ENCODE measurements at places on chromosomes 4 and X. TPM values are rescaled to one million over a fixed set of nuclear protein-coding genes. Genes with fewer than 3 reads are reported as not detected.

The ZBED1 gene
- 39.5 TPM for total RNA-seq

The FREM3 gene
- total RNA-seq = not detected

The TDO2 gene
- not detected for total RNA-seq

The ETDB gene
- total RNA-seq = not detected

The PFKFB1 gene
- total RNA-seq = 0.79 TPM

The ADAM29 gene
- total RNA-seq = not detected

The SSX2 gene
- not detected for total RNA-seq

The KLB gene
- 1.9 TPM for total RNA-seq

- DNase-seq = no peak
- no peak overlapping the region for H3K27ac ChIP-seq
- H3K27me3 ChIP-seq = no peaks in the 10 kb centered on the region
- no peak overlapping the region for H3K4me3 ChIP-seq
- peaks cover 3% of the 10 kb centered on the region for H3K36me3 ChIP-seq
- no peaks in the 10 kb centered on the region for H3K4me1 ChIP-seq
Observed at GRCh38 chrX:124042042-124042441, 80.5 kb downstream of the STAG2 start.

- H3K4me1 ChIP-seq = no peaks in the 10 kb centered on the region
- no peak for DNase-seq
- no peaks in the 10 kb centered on the region for H3K36me3 ChIP-seq
- no peak overlapping the region for H3K27ac ChIP-seq
- H3K27me3 ChIP-seq = no peaks in the 10 kb centered on the region
- H3K4me3 ChIP-seq = no peak overlapping the region
Observed at GRCh38 chr4:127469542-127469941, 163.2 kb upstream of the INTU start.

GRCh38 chr4:86451560-86452330, 91.9 kb upstream of the MAPK10 start:
- no peak overlapping the region for H3K27ac ChIP-seq
- H3K36me3 ChIP-seq = no peaks in the 10 kb centered on the region
- no peaks in the 10 kb centered on the region for H3K27me3 ChIP-seq
- no peak overlapping the region for H3K4me3 ChIP-seq

GRCh38 chrX:43559644-43560043, 96.5 kb upstream of the MAOA start:
- no peaks in the 10 kb centered on the region for H3K4me1 ChIP-seq
- H3K27ac ChIP-seq = no peak overlapping the region
- H3K4me3 ChIP-seq = no peak overlapping the region

DNA sequence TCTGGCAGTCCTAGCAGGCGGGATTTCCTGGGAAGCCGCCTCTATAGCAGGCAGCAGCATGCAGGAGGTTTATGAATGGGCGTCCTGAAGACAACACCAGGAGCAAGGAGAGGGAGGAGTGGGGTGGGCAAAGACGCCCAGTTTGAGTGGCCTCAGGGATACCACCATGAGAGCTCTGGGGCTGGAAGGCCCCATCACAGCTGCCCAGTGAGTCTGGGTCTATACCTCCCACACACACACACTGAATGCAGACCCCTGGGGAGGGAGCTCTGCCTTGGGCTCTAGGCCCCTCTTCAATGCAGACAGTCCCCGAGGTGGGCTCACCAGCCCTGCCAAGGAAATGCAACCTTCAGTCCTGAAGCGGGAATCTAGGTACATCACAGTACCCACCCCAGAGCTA, 98.6 kb downstream of the AFAP1 start:
- no peaks in the 10 kb centered on the region for H3K36me3 ChIP-seq
- no peak overlapping the region for H3K27ac ChIP-seq
- H3K4me3 ChIP-seq = no peak overlapping the region
- H3K27me3 ChIP-seq = no peaks in the 10 kb centered on the region
- no peaks in the 10 kb centered on the region for H3K4me1 ChIP-seq

- no peaks in the 10 kb centered on the region for H3K4me1 ChIP-seq
- no peaks in the 10 kb centered on the region for H3K36me3 ChIP-seq
- no peaks in the 10 kb centered on the region for H3K27me3 ChIP-seq
- no peak overlapping the region for H3K27ac ChIP-seq
Observed at GRCh38 chr4:82621251-82621650, 59.5 kb upstream of the TMEM150C start.

- no peak overlapping the region for H3K4me3 ChIP-seq
- no peaks in the 10 kb centered on the region for H3K36me3 ChIP-seq
- H3K27me3 ChIP-seq = no peaks in the 10 kb centered on the region
- no peaks in the 10 kb centered on the region for H3K4me1 ChIP-seq
- H3K27ac ChIP-seq = no peak overlapping the region
Observed at GRCh38 chr4:23952258-23952657, 62.4 kb upstream of the PPARGC1A start.

- no peaks in the 10 kb centered on the region for H3K36me3 ChIP-seq
- H3K4me3 ChIP-seq = no peak overlapping the region
- H3K27ac ChIP-seq = no peak overlapping the region
- no peak for DNase-seq
- no peaks in the 10 kb centered on the region for H3K4me1 ChIP-seq
Observed at GRCh38 chr4:180675359-180675650, 1567.9 kb upstream of the TENM3 start.

GRCh38 chrX:79466636-79467035, 99.5 kb upstream of the ITM2A start:
- no peak overlapping the region for H3K27ac ChIP-seq
- no peaks in the 10 kb centered on the region for H3K27me3 ChIP-seq
- DNase-seq = no peak
- no peaks in the 10 kb centered on the region for H3K4me1 ChIP-seq
- H3K36me3 ChIP-seq = no peaks in the 10 kb centered on the region

GRCh38 chr4:88897180-88897579, 159.8 kb downstream of the FAM13A start:
- H3K27ac ChIP-seq = no peak overlapping the region
- H3K4me1 ChIP-seq = no peaks in the 10 kb centered on the region
- no peaks in the 10 kb centered on the region for H3K27me3 ChIP-seq
- H3K4me3 ChIP-seq = no peak overlapping the region
- no peak for DNase-seq

DNA sequence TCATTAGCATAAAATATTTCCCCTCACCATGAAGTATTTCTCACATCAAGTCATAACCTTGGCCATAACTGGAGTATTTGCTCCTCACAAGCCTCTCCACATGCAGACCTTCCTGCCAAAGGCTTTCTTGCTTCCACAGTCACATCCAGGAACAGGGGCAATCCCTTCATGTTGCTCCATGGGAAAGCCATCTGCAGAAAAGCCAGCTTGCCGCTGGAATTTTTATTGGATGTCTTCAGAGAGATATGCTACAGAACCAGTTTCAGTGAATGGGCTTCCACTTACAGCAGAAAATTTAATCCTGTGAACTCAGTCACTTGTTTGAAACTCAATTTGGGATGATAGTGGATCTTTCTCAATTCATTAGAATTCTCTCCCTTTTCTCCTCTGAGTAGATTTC, 3.2 kb upstream of the CDKN2AIP start:
- H3K27me3 ChIP-seq = no peaks in the 10 kb centered on the region
- H3K36me3 ChIP-seq = no peaks in the 10 kb centered on the region
- no peak overlapping the region for H3K4me3 ChIP-seq
- H3K27ac ChIP-seq = no peak overlapping the region
- no peak for DNase-seq

DNA sequence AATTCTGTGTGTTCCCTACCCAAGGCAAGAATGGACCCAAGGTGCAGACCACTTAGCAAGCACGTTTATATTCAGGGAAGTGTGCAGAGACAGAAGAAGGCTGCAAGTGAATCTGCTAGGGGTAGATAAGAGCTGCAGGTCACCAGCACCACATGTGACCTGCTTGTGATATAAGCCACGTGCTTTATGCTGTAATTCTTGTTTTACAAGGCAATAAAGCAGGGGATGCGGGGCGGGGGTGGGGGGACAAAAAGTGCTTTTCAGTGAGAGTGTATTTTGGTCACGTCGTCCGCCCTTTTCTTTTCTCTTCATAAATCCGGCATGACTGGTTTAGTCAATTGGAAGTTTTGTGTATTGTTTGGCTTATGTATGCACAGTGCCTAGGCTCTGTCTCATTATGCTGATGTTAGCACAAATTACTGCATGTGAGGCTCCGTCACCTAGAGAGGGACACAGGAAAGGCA, 192.7 kb downstream of the RBMX2 start:
- DNase-seq = no peak
- no peaks in the 10 kb centered on the region for H3K36me3 ChIP-seq
- H3K4me3 ChIP-seq = no peak overlapping the region
- no peaks in the 10 kb centered on the region for H3K4me1 ChIP-seq
- H3K27ac ChIP-seq = no peak overlapping the region

GRCh38 chr4:26288355-26288909, 32.4 kb upstream of the RBPJ start:
- no peak for DNase-seq
- H3K4me1 ChIP-seq = no peaks in the 10 kb centered on the region
- H3K27me3 ChIP-seq = no peaks in the 10 kb centered on the region
- no peak overlapping the region for H3K4me3 ChIP-seq

DNA sequence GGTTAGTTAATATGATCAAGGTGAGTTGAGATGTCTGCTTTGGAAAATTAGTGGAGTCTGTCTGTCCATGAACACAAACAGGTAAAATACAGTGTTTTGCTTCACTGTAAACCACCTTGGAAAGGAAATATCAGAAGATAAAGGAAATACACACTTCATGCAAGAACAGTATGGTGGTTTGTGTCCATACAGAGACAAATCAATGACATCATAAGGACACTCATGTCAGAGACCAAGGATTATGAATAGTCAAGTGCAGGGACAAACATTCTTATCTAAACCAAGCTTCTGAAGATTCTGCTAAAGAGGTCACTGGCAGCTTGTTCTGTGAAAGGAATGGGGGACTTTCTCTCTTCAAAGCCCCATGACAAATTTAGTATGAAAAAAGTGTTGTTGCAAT, 322.9 kb upstream of the F9 start:
- no peaks in the 10 kb centered on the region for H3K4me1 ChIP-seq
- DNase-seq = no peak
- no peaks in the 10 kb centered on the region for H3K27me3 ChIP-seq
- H3K27ac ChIP-seq = no peak overlapping the region
- H3K36me3 ChIP-seq = no peaks in the 10 kb centered on the region
- H3K4me3 ChIP-seq = no peak overlapping the region

DNA sequence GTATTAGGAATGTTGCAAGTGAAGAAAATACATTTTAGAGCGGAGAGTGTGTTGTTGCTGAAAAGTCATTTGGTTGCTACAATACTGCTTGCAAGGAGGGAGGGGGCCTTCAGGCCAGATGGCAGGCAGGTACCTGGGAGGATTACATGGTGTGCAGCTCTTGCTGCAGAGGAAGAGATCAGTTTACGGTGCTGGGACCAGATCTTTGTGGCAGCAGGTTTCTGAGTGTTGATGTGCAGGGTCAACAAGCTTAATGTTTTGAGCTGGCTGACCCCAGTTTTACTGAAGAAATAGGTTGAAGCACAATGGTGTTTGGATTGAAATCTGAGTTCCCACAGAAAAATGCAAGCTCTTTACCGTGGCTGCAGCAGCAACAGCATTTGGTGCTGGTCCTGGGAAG, 96.4 kb upstream of the DDIT4L start:
- no peaks in the 10 kb centered on the region for H3K4me1 ChIP-seq
- no peaks in the 10 kb centered on the region for H3K36me3 ChIP-seq
- H3K27me3 ChIP-seq = no peaks in the 10 kb centered on the region
- no peak overlapping the region for H3K27ac ChIP-seq

GRCh38 chrX:48702032-48702431, 5.5 kb downstream of the SUV39H1 start:
- DNase-seq = no peak
- H3K36me3 ChIP-seq = no peaks in the 10 kb centered on the region
- no peak overlapping the region for H3K4me3 ChIP-seq
- H3K4me1 ChIP-seq = no peaks in the 10 kb centered on the region
- no peaks in the 10 kb centered on the region for H3K27me3 ChIP-seq
- H3K27ac ChIP-seq = no peak overlapping the region

GRCh38 chr4:91123742-91124141, 996.5 kb downstream of the CCSER1 start:
- H3K36me3 ChIP-seq = no peaks in the 10 kb centered on the region
- no peak overlapping the region for H3K4me3 ChIP-seq
- no peak overlapping the region for H3K27ac ChIP-seq
- DNase-seq = no peak
- H3K4me1 ChIP-seq = no peaks in the 10 kb centered on the region

DNA sequence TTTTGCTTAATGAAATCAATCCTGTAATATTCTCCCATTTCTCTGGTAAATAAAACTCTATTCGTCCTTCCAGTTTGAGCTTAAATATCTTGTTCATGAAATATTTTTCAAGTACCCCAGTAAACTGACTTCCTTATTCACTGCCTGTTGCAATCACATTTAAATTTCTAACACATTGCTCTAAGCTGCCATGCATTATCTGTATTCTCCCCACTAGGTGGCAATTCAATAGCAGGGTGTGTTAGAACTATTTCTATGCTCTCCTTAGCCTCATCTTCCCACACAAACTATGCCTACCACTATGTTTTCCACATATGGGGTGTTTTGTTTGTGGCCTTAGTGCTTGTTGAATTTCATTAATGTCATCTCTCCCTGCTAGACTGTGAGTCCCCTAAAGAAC, 377.1 kb upstream of the HS3ST1 start:
- H3K36me3 ChIP-seq = no peaks in the 10 kb centered on the region
- no peaks in the 10 kb centered on the region for H3K27me3 ChIP-seq
- H3K4me1 ChIP-seq = no peaks in the 10 kb centered on the region
- DNase-seq = no peak

DNA sequence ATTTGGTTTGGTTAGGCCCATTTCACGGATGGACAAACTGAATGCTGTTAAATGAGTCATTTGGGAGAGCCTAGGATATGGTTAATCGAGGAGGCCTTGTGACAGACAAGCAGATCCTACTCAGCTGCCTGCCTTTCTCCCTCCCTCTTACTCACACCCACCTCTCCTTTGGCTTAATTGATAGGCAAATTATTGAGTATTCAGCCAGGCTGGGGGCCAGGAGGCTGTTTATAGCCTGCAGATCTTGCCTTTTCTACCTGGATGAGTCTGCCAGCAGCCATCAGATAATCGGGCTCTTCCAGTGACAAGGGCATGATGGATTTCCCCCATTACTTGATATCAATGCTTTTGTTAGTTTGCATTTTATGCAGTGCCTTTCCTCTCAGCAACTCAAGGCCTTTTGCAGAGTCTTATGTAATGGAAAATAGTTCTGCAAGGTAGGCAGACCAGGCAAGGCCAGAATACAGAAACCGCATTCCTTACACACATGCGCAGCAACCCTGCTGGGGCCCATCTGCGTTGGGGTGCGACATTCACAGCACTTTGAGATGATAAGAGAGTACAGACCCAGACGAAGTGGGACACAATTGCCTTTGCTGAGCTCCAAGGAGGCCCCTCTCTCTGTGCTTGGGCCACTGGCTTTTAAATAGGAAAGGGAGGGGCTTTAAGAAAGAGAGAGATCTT, 96.2 kb upstream of the ATP6AP2 start:
- H3K4me3 ChIP-seq = no peak overlapping the region
- no peak for DNase-seq
- no peaks in the 10 kb centered on the region for H3K27me3 ChIP-seq

GRCh38 chr4:142815834-142816233, 30.3 kb downstream of the INPP4B start:
- no peaks in the 10 kb centered on the region for H3K27me3 ChIP-seq
- DNase-seq = no peak
- H3K36me3 ChIP-seq = no peaks in the 10 kb centered on the region
- no peak overlapping the region for H3K27ac ChIP-seq
- no peaks in the 10 kb centered on the region for H3K4me1 ChIP-seq
- H3K4me3 ChIP-seq = no peak overlapping the region

GRCh38 chr4:73523126-73523525, 41.6 kb downstream of the AFM start:
- no peak for DNase-seq
- no peak overlapping the region for H3K27ac ChIP-seq
- no peaks in the 10 kb centered on the region for H3K36me3 ChIP-seq
- H3K4me1 ChIP-seq = no peaks in the 10 kb centered on the region

GRCh38 chr4:147284256-147284835, 196.6 kb upstream of the EDNRA start:
- H3K4me1 ChIP-seq = no peaks in the 10 kb centered on the region
- H3K36me3 ChIP-seq = no peaks in the 10 kb centered on the region
- no peaks in the 10 kb centered on the region for H3K27me3 ChIP-seq
- no peak for DNase-seq
- no peak overlapping the region for H3K4me3 ChIP-seq

Data from pancreas (tissue), 10 donors.